ENCODE measurements at places on chromosomes 4 and X.

DNA sequence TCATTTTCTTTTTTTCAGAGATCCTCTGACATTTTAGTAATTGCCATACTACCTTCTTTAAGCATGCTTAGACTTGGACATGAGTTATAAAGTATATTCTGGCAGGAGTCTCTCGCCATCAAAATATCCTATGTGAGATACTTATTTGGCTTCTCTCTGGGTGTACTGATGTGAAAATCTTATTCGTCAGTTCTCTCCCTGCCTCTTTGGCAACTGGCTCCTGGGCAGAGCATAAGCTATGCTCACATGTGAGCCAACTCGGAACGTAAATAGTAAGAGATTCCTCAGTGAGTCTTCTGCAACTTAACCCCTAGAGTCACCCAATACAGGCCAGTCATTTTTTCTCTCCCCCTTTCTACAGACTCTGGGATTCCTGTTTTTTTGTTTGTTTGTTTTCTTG lies 91.6 kb downstream of the MAGEB17 start:
- H3K4me1 ChIP-seq, result no peaks in the 10 kb centered on the region
- no peak overlapping the region for H3K27ac ChIP-seq

- H3K4me3 ChIP-seq, result no peak overlapping the region
- H3K27ac ChIP-seq, result no peak overlapping the region
- H3K4me1 ChIP-seq, result no peaks in the 10 kb centered on the region
- DNase-seq, result no peak
- H3K36me3 ChIP-seq, result no peaks in the 10 kb centered on the region
These were observed 518.7 kb downstream of the GRXCR1 start for GRCh38 chr4:43411226-43411625.

DNA sequence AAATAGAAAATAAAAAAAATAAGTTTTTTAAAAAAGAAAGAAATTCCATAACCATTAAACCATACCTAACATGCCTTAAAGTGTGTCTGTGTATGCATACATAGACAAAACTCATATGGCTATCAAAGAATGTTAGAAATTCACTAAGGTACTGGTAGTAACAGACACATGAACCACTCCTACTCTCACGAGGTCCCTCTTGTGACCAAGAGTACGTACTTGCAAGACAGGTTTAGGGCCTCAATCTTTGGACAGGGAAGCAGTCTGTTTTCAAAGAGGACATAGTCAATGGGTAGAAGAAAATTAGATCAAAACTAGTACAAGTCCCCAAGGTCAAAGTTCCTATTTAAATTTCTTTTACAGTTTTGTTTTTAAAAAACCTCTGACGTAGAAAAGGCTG lies 117.3 kb downstream of the CHM start:
- H3K27me3 ChIP-seq, result no peaks in the 10 kb centered on the region
- no peaks in the 10 kb centered on the region for H3K36me3 ChIP-seq
- no peak for DNase-seq
- no peaks in the 10 kb centered on the region for H3K4me1 ChIP-seq
- no peak overlapping the region for H3K27ac ChIP-seq

- no peaks in the 10 kb centered on the region for H3K27me3 ChIP-seq
- H3K4me3 ChIP-seq, result peak overlapping the region; percentile 78
- no peak for DNase-seq
- no peaks in the 10 kb centered on the region for H3K36me3 ChIP-seq
- peak overlapping the region; percentile 37 for H3K27ac ChIP-seq
These were observed 81.5 kb upstream of the CD99 start for GRCh38 chrX:2609431-2610238.

GRCh38 chr4:77930154-77930639 lies 67.6 kb downstream of the MRPL1 start:
- DNase-seq, result no peak
- H3K27ac ChIP-seq, result no peak overlapping the region
- H3K4me3 ChIP-seq, result no peak overlapping the region
- H3K4me1 ChIP-seq, result no peaks in the 10 kb centered on the region

Data from PC-9 (cell line).